ENCODE measurements at places on chromosomes 1 and 21. TPM values are rescaled to one million over a fixed set of nuclear protein-coding genes. Genes with fewer than 3 reads are reported as not detected.

The KCNE2 gene
- total RNA-seq, result not detected

The CFAP107 gene
- not detected for total RNA-seq

The AMY1A gene
- total RNA-seq, result not detected

The NBPF4 gene
- 0.08 TPM for total RNA-seq

The LRRC39 gene
- not detected for total RNA-seq

The SLC2A5 gene
- 5.9 TPM for total RNA-seq

The CD247 gene
- 0.80 TPM for total RNA-seq

The PRDM15 gene
- total RNA-seq, result 5.5 TPM
